ENCODE measurements at places on chromosomes 4 and X.

DNA sequence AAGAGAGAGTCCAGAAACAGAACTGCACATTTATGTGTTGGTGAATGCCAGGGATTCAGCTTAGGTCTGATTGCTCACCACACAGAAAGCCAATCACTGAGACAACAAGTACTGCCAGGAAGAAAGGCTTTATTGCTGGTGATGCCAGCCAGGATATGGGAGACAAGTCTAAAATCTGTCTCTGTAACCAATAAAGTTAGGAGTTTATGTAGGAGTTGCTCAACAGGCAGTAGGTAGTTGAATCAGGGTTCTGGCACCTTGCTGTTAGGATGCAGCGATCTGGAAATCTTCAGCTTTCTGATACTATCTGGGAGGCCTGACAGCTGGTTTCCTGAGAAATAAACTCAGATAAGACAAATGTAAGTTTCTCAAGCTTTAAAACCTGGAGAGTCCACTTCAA lies 120.2 kb upstream of the ENPP6 start:
- DNase-seq, result no peak

GRCh38 chrX:53695946-53696549 lies 9.5 kb upstream of the HUWE1 start:
- DNase-seq, result no peak

GRCh38 chr4:165560941-165561340 lies 182.1 kb downstream of the CPE start:
- no peak for DNase-seq

DNA sequence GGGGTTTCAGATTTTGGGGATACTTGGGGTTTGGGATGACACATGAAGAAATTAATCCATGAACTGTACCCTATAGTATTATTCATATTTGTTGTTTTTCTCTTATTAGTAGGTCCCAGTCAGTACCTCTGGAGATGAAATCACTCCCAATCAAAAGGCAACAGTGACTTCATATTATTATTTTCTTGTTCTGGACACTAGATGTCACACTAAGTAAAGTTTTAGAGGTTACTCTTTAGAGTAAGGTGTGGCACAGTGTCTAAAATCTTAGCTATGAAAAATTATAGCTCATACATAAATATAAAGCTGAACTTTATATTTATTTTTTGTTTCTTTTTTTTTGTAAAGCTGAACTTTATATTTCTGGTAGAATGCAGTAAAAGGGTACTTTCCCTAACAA lies 35.1 kb downstream of the FAM114A1 start:
- DNase-seq, result no peak

GRCh38 chrX:43633757-43634156 lies 22.3 kb upstream of the MAOA start:
- DNase-seq, result no peak

DNA sequence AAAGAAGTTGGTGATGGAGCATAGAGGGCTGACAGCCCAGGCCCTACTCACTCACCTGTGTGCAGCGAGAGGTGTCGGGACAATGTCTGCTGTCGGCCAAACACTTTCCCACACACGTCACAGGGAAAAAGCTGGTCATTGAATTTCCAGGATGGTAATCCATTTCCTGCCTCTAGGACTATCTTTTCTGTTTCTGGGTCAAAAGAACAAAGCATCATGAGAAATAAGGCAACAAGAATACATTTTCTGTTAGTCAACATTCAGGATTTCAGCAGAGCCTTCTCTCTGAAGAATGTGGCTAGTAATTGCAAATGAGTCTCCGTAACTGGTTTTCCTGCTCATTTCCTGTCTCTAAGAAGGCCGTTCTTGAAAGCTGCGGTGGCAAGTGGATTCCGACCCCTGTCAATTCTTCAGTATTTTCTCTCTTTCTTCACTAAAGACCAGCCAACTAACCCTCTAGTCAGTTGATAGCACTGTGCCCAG lies 99.4 kb downstream of the C4orf51 start:
- no peak for DNase-seq

DNA sequence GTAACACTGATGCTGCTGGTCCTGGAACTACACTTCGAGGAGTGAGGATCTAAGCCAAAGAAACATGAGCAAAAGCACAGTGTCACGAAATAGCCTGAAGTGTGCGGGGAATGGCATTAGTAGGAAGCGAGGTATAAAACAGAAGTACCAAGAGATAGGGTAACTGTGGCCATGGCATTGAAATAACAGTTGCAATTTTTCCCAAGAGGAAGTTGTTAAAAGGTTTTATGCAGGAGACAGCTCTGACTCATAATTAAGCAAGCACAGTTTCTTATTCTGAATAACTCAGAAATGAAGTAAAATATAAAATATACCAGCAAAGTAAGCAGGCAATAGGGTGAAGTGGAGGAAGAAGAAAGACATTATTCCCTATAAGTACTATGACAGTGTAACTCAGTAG lies 90.3 kb upstream of the TMEM150C start:
- no peak for DNase-seq

GRCh38 chr4:177573507-177573906 lies 131.3 kb upstream of the AGA start:
- no peak for DNase-seq

DNA sequence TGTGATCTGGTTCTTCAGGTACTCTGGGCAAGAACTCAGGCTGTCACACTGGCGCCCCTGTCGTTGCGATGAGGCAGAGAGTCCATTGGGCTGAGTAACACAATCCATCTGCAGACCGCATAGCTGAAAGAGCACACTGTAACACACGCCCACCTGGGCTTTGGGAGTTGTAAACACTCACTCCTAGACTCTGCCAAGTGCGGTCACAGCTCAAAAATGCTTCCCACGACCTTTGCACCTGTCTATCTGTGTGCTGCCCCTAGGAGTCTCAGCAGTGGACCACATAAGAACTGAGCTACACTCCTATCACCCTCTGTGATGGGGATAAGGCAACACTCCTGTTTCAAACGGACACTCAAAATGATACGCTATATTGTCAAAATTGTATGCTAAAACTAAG lies 2028.3 kb downstream of the PCDH7 start:
- no peak for DNase-seq

- no peak for DNase-seq
These were observed 225.1 kb downstream of the NR3C2 start for GRCh38 chr4:148216866-148217814.

DNA sequence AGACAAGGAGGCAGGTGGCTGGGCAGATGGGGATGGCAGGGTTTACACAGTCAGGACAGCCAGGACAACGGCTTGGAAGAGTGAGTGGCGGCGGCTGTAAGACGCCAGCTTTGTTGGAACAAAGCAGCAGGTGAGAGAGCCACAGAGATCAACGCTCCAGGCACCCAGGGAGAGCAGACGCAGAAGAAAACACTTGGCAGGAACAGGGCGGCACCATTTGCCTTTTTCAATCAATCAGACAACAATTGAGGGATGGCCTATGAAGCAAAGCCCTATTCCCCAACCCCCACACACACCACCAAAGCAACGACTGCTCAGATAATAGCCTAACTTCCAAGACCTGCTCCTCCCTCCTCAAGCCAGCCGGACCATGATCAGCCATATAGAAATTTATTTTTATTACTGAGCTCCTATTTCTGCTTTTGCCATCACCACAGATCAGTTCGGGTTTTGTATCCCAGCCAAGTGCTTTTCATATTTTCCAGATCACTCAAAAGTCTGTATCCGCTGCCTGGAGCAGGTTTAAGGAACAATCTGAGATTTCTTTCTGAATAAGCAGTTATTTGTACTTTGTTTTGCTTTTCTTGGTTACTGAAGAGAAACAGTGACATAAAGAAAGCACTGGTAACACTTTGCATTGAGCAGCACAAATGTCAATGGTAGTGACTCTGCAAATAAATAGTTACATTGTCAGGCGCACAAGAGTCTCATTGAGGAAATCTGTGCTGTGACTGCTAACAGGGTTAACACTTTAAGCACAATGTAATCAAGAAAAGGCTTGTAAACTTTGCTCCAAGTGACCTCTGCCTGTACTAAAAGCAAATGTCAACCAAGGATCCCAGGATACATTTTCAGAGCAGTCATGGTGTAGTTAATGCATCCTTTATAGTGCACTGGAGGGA lies 81.8 kb upstream of the RBPJ start:
- DNase-seq, result no peak

DNA sequence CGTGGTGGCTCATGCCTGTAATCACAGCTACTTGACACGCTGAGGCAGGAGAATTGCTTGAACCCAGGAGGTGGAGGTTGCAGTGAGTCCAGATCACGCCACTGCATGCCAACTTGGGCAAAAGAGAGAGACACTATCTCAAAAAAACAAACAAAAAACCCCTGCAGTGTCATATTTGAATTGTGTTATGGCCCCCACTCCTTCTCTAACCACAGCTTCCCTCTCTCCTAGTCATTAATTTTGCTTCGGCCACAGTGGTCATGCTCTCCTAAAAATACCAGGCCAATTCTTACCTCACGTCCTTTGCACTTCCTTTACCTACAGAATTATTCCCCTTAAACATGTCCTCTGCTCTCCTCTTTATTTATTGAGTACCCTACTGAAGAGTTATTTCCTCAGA lies 206.1 kb downstream of the PPP3CA start:
- DNase-seq, result no peak

All from T-helper 17 cell (primary cell).